ENCODE measurements at places on chromosomes 12 and 14.

DNA sequence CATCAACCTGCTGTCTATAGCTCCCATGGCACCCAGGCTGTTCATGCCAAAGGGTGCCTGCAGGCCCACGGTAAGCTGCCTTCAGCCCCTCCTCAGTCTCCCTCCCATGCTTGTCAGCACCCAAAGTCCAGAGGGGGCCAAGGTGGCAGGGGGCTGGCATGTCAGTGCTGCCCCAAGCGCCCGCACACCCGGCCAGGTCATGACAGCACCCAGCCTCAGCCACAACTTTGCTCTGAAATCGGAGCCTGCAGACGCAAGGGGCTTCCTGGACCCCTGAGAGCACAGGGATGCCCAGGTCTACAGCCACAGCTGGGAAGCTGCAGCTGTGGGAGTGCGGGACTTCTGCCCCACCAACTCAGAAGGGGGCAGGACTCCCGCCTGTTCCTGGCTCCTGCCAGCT, 28.5 kb upstream of the PAPLN start:
- no peak for DNase-seq

GRCh38 chr12:81546811-81547210, 212.3 kb downstream of the PPFIA2 start:
- no peak for DNase-seq

GRCh38 chr12:989051-989450, 2.0 kb upstream of the ERC1 start:
- no peak for DNase-seq

GRCh38 chr12:39605996-39606395, 13.6 kb downstream of the ABCD2 start:
- no peak for DNase-seq

GRCh38 chr14:68953196-68953555, 25.9 kb downstream of the ACTN1 start:
- DNase-seq = no peak

DNA sequence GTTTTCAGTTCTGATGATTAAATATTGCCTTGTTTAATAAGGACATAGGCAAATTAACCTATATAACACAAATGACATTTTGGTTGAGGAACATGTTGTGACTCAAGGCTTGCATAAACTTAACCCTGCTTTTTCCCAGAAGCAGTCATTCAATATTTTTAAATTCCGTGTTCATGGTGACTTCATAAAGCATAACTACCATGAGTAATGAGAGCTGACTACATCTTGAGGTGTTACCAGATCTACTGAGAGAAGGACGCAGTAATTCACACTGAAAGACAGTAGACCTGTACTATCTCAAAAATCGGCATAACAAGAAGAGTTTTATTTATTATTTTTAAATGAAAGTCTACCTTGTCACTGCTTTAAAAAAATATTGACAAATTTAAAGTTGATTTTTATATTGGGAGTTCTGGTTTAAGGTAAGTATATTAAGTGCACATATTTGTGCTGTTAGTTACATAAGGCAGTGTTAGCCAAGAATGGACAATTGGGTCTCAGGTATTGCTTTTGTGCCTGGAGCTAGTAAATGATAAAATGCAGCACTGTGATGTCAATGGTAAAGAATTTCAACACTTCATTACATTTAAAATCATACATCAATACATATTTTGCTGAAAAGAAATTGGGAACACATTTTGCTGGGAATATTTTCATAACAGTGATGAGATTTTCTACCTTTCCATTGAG, 1198.5 kb downstream of the FSCB start:
- DNase-seq = no peak

DNA sequence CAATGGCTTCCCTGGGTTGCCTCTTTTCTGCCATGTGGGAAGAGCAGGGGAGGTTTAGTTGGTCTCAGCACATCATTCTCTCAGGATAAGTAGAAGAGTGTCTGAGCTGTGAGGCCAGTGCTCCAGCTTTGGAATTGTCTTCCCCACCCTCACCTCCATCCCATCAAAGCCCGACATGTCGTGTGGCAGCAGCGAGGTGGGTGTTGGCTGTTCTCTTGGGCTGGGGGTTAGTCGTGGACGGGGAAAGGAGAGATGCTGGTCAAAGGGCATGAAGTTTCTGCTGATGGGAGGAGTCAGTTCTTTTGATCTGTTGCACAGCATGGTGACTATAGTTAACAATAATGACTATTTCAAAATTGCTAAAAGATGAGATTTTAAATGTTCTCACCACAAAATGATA, 404.2 kb downstream of the TMEM121 start:
- DNase-seq = no peak
